ENCODE measurements at places on chromosomes 3 and 15.

DNA sequence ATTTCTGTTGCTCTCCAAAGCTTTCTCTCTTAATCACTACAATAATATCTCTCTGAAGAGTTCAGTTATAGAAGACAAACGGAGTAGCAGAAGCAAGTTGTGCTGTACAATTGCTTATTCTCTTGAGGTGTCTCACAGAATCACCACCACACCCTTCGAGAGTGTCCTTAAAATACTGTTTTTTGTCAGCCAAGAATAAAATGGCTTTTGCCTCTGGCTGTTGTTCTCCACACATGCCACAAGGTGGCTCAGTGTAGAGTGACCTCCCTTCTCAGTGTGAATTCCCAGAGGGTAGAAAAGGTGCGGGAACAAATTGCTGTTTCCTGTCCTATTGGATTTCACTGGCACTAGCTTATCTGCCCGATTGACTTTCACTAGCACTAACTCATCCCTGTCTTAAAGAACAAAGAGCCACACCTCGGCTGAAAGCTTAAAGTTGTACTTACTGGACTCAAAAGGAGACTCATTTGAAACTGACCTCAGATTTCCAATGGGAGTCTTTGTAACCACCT lies 134.2 kb upstream of the SATB1 start:
- no peak for DNase-seq

DNA sequence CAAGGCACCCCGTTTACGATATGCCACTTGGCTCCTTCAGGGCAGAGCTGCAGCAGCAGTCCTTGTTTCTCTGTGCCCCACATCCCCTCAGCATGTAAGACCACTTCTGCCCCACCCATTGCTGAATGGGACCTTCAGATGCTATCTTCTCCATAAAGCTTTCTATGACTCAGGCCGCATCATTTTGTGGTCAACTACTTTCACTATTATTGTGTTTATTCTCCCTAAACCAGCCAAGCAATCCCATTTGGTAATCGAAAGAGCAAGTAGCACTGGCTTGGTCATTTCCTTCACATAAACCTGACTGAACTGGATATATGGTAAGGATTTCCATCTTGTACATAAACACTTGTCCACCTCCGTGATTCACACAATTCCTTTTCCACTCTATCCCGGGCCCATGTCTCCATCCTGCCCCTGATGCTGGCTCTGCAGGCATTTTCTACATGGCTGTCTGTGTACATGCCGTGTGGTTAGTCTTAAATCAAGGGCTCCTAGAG lies 25.7 kb downstream of the LIPC start:
- no peak for DNase-seq

DNA sequence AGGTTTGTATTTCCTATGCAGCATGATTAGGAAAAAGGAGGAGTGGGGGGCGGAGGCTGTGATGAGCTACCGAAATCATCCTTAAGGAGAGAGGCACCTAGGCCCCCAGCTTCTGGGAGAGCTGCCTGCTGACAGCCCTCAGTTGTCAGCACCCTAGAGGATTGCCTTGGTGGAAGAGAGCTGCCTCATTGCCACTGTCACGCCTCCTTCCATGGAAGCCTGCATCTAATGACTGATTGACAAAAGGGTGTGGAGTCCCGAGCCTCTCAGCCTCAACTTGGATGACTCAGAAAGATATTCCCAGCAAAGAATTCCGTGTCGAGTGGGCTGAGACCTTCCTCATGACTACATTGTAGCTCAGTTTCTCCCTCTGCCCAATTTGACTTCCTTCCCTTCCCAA lies 320.4 kb upstream of the PROK2 start:
- DNase-seq, result no peak

- no peak for DNase-seq
These were observed 476.6 kb upstream of the TGFBR2 start for GRCh38 chr3:30129765-30130164.

DNA sequence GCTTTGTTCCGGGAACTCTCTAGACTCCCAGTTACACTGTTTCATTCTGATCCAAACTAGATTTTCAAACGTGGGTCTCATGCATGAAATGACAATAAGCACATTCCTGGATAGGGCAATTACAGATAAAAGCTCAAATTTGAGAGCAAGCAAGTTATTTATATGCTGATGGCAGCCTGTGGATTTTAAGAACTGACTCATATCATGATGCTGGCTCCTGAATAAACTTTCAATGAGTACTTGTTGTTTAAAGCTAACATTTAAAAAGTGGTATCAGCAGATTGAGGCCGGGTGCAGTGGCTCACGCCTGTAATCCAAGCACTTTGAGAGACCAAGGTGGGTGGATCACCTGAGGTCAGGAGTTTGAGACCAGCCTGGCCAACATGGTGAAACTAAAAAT lies 66.6 kb downstream of the LEO1 start:
- no peak for DNase-seq

DNA sequence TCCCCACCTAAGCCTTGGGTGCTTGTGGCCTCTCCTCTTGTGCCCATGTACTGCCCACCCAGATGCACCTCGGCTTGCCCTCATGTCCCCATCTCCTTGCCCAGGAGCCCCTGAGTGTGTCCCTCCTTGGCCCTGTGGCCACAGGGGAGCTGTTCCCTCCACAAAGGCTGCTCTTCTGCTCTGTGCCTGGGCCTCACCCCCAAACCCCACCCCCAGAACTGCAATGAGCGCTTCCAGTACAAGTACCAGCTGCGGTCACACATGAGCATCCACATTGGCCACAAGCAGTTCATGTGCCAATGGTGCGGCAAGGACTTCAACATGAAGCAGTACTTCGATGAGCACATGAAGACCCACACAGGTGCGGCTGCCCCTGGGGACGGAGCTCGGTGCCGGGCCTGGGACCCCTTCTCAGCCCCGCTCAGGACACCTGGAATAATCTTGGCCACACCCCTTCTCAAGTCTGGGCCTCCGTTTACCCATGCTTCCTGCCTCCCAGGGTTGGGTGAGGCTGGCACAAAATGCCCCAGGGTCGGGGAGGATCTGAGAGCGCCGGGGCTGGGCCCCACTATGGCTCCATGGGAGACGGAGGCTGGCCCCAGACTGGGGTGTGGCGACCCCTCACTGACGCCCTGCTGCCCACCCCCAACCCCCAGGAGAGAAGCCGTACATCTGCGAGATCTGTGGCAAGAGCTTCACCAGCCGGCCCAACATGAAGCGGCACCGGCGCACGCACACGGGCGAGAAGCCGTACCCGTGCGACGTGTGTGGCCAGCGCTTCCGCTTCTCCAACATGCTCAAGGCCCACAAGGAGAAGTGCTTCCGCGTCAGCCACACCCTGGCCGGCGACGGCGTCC lies 10.3 kb downstream of the ZBTB47 start:
- DNase-seq, result no peak

DNA sequence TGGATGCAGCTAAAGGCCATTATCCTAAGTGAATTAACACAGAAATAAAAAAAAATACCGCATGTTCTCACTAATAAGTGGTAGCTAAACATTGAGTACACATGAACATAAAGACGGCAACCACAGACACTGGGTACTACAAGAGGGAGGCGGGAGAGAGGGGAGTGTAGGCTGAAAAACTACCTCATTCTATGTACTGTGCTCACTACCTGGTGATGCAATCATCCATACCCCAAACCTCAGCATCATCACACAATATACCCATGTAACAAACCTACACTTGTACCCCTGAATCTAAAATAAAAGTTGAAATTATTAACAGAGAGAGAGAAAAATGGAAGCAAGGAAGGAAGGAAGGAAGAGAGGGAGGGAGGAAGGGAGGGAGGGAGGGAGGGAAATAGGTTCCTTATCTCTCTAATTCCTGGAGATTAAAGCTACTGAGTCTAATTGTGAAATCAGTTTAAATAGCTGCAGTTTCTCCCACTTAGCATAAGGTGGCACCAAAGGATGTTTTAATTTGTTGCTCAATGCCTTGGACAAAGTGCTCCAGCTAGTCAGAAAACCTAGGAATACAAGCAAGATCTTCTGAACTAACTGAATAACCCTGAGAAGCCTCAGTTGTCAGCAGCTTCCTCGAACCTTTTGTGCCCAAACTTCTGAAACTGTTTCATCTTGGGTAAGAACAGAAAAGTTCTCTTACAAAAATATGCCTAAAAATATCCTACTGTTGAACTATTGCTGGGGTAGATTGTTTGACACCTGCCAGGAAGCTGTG lies 79.4 kb upstream of the ATP11B start:
- DNase-seq, result no peak

DNA sequence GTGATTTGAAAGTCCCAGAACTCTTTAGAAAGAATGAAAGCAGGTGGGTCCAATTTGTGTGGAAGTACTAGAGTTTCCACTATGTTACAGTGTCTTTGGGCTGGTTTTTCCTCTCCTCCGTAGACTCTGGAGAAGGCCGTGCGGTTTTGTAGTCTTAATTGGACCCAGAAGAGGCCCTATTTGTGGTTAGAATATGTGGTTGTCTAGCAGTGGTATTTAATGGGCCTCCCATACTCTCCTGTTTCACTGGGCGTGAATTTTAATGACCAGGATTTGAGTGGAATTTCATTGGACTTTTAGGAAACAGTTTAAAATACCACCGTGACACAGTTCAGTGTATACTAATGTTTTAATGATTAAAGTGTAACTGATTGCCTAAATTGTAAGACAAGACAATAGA lies 182.3 kb downstream of the BBX start:
- no peak for DNase-seq

DNA sequence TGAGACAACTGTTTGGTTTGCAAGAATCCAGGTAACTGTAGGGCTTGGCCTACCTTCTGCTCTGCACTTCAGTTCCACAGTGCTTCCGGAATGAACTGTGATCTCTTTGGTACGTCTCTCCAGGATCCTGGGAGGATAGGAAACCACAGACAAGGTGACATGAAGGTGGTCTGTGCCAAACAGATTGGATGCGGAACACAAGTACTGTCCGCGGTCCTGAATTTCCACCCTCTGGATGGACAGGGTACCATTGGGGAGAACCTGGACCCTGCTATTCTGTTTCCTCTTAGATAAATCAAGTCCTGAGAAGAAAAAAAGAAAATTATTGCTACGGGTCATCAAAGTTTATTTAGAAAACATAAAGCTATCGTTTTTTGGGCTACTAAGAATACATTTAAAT lies 17.3 kb downstream of the IGSF10 start:
- DNase-seq, result no peak
